HCT116 (cell line): ENCODE measurements at places on chromosomes 4 and X. TPM values are rescaled to one million over a fixed set of nuclear protein-coding genes. Genes with fewer than 3 reads are reported as not detected.

GRCh38 chr4:182944484-182945213 is 27.5 kb upstream of the DCTD start:
- no peak for DNase-seq

ZNF732 gene
- total RNA-seq, result not detected

DNA sequence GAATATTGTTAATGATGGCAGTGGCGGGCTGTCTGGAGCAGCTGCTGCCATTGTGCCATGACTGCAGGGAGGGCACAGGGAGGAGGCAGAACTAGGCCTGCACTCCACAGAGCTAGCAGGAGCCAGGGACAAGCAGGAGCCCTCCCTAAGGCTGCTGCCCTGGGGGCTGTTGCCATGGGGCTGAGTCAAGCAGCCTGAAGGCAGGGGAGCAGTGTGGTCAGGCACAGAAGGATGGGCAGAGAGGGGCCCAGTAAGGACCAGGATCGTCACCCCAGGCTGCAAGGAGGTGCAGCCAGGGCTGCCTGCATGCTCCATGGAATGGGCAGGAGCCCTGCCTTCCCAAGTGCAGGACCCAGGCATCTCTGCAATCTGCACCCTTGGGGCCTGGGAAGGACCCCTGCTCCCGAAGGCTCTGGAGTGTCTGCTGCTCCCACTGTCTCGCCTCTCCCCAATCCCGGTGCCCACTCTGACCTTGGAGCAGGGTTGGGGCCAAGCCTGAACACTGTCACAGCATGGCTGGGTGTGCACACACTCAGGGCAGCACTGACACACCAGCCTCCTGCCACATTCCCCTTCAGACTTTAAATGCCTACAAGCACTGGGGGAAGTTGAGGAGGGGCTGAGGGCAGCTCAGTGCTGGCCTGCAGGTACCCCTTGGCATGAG is 98.3 kb upstream of the GALNTL6 start:
- no peak for DNase-seq

MAPK10 gene
- total RNA-seq, result 0.52 TPM

DNA sequence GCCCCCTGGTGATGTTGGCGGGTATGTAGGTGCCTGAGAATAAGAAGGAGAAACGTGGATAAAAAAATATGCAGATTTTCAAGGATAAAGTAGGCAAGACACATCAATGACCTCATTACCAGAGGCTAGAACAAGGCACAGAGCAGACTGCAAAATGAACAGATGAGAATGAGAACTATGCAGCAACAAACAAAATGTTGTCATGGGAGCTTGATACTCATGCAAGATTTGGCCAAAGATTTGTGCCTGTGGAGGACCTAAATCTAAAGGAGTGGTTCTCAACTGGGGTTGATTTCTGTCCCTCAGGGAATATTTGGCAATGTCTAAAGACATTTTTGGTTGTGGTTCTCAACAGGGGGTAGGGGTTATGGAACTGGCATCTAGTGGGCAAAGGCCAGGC is 177.3 kb downstream of the FRMPD4 start:
- no peak for DNase-seq

HTR2C gene
- not detected for total RNA-seq

DNA sequence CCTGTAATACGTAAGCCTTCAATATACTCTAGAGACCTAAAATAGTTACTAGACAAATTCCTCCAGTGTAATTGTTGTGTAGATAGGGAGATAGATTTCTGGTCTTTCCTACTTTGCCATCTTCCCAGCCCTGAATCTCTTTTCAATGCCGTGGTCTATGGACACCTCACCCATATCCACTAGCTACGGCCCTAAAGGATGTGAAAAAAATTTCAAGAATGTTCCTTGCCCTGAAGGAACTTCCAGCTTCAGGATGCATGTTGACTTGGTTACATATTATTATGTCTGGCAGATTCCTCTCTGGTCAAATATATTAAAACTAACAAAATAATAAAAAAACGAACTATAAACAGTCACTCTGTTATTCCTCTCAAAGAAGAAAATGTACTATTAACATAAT is 52.4 kb upstream of the TSPAN5 start:
- DNase-seq, result no peak

TXK gene
- total RNA-seq, result 1.7 TPM

- DNase-seq, result no peak
Observed at GRCh38 chrX:120568035-120568434, 7.3 kb upstream of the CUL4B start.

DNA sequence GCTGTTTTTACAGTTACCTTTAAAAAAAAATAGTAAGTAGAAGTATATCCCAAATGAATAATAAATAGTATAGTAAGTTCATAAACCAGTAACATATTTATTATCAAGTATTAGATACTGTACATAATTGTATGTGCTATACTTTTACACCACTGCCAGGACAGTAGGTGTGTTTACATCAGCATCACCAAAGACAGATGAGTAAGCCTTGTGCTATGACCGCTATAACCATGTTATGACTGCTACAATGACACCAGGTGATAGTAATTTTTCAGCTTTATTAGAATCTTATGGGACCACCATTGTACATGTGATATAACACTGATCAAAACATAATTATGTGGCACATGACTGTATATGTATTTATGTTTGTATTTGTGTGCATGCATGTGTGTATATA is 27.3 kb downstream of the PABPC4L start:
- DNase-seq, result no peak

DNA sequence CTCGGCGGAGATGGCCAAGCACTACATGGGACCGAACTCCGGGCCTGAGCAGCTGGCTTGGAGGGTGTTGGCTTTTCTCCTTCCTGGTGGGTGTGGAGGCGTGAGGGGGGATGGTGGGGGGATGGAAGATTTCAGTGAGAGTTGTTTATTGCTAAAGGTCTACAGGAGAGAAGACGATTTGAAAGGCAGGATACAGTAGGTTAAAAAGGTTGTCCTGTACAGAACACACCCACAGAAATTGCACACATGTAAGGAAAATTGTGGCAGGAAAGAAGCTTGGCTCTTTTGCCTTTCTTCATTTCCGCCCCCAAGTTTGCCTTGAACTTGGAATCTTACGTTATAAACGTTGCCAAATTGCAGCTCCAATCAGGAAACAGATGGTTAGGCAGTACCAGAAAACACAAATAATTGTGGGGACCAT is 74.1 kb upstream of the STOX2 start:
- no peak for DNase-seq

- no peak for DNase-seq
Observed at GRCh38 chr4:7801001-7801400, 138.7 kb downstream of the AFAP1 start.

KCTD8 gene
- not detected for total RNA-seq

GRCh38 chr4:10701161-10701560 is 16.6 kb upstream of the CLNK start:
- DNase-seq, result no peak

ATP8A1 gene
- 1.9 TPM for total RNA-seq
